Karpas-422 (cell line): ENCODE measurements at places on chromosomes 12 and 14.

GRCh38 chr12:45730084-45730347, 510 bp downstream of the ARID2 start:
- no peak for DNase-seq

DNA sequence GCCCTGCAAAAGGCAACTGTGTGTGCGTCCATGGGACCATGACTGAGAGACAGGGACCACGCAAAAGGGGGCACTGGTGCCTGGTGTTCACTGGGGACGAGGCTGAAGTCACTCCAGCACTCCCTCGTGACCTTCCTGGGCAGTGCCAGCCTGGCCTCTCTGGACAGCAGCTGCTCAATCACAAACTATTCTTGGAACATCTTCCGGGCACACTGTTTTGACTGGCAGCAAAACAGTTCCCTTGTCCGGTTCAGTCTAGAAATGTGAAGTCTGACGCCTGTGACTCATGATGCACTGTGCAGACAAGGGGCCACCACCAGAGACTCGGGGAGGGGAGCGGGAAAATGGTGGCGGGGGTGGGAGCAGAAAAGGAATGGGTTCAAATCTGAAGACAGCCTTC, 20.8 kb downstream of the SNRNP35 start:
- DNase-seq = no peak

- DNase-seq = peak; percentile 59
These were observed 707 bp downstream of the DHRS1 start for GRCh38 chr14:24298892-24299254.

DNA sequence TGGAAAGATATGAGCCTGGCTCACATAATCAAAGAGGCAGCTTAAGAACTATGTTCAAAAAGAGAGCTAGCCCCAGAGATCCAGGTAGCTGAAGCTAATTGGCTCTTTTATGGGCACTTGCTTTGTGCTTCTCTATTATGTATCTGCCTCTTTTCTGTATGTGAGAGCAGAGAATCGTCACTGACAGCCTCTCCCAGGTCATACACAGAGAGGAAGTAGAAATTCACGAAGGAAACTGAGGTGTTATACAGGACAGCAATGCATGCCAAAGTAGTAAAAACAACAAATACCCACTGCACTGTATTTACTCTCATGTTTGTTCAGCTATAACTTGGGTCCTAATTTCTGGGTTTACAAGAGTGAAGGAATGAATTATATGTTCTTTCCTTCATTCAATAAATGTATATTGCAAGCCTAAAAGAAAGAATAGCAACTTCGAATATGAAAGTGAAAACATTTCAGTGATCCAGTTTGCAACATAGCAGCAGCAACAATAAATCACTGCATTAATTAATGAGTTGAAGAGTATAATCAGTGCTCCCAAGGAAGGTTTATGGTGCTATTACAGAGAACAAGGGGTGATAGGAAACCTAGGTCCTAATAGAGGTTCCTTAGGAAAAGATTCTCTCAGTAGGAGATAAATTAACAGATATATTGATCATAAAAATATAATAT, 47.1 kb upstream of the ATXN7L3B start:
- no peak for DNase-seq

GRCh38 chr12:19085090-19085489, 44.4 kb upstream of the PLEKHA5 start:
- no peak for DNase-seq

GRCh38 chr12:102438047-102438826, 42.1 kb downstream of the IGF1 start:
- DNase-seq = no peak

GRCh38 chr12:38350342-38351174, 34.0 kb downstream of the ALG10B start:
- DNase-seq = no peak

GRCh38 chr14:99971941-99972747, 93.1 kb upstream of the EVL start:
- no peak for DNase-seq

- DNase-seq = no peak
These were observed 9.7 kb upstream of the RIC8B start for GRCh38 chr12:106764738-106765137.

- no peak for DNase-seq
These were observed 80.7 kb upstream of the PSMC1 start for GRCh38 chr14:90175631-90176030.

- no peak for DNase-seq
These were observed 14.1 kb downstream of the WSCD2 start for GRCh38 chr12:108143144-108143543.

DNA sequence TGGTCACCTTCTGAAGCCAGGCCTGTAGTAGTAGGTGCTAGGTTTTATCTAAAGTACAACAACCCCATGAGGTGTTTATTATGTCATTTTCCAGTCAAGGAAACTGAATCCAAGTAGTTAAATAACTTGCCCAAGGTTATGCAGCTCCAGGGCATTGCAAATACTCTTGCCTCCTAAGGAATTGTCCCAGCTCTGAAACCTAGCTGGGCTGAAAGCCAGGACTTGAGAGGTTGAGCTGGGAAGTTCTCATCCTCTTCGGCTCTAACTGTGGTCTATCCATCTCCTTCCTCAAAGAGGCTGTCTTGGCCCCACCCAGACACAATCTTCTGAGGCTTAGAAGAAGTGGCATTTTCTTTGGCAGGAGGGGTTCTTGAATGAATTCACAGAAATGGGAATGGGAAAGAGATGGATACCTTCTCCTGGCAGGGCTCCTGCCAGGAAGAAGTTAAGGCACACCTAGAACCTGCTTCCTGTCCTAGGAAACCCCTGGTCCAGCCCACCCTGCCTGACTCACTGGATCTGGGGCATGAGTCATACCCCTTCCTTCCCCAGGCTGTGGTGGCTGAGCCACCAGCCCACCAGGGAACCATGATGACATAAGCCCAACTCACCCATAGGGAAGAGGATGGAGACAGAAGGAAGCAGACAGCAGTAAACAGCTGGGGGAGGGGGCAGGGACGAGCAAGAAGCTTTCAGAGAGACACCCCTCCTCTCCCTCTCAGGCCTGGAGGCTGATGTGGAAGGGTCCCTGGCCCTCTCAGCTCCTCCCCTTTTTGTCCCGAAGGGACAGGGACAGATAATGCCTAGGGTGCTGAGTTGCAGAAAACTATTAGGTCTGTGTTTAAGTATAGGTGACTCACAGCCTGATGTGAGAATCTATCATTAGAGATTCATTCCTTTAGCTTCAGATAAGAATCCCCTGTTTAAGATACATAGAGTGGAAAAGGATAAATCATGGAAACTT, 2.1 kb upstream of the PLEK2 start:
- no peak for DNase-seq

DNA sequence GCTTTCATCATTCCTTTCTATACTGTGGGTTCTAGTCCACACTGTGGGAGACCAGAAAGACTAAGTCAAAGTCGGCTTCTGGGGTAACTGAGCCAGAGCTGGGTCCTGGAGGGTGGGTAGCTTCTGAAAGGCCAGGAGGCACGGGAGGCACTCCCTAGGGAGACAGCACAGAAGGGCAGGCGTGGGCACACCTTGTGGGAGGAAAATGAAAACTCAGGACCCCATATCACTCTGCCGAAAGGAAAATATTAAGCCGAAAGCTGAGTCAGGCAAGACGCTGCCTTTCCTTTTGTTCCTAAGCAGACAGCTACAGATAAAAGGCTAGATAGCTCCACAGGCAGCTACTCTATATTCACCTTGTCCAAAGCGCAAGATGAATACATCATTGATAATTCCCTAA, 20.7 kb downstream of the ANO2 start:
- no peak for DNase-seq
